Substantia nigra (tissue), 51 donors: ENCODE measurements at places on chromosomes 16 and 17.

DNA sequence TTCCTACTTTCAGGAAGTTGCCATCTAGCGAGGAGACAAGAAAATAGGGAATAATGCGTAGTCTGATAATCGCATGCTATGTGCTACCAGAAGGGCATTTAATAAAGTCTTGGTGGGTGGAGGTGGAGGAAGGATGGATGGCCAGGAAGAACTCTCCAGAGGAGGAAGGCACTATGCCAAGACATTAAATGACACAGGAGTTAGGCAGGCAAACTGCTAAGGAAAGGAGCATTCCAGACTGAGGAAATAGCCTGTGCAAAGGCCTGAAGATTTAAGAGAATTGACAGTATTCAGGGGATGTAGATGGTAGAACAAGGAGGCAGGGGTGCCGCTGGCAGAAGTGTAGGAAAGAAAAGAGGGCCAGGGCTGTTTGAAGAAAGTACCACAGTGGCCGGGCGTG, 19.3 kb upstream of the ARHGAP44 start:
- no peak for DNase-seq

- peak; percentile 52 for DNase-seq
These were observed 15.4 kb upstream of the CTCF start for GRCh38 chr16:67546761-67547422.

DNA sequence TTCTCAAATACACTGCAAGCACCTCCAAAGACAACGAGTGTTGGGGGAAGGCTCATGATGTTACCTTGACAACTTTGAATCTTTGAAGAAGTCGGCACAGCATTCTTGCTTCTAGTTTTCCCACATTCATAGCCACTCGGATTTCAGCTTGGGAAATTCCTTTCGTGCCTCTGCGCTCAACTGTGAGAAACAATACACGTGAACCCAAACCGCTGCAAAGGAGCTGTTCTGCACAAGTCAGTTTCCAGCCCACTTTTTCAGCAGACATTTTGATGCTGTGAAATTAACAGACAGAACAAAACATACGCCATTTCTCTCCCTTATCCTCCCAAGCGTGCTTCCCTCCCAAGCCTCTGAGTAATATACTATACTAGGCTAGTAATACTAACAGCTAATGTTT, 41.2 kb downstream of the GTF3C1 start:
- no peak for DNase-seq

DNA sequence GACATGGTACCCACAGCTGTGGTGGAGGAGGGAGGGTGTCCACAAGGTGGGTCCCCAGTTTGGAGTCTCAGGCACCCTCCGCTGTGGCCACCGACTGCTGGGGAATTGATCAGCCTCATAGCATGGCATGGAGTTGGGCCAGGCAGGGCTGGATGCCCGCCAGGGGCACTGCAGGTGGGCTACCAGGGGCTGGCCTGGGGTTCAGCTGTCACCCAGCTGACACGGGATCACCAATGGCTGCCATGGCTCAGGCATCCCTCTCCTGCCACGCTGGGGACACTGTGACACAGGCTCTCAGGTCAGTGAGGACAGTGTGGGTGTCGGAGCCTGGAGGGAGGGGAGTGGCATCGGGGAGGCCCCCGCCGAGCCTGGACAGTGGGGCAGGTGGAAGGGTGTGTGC, 19.8 kb upstream of the SSTR5 start:
- no peak for DNase-seq

GRCh38 chr17:28579526-28579925, 2.8 kb upstream of the ALDOC start:
- DNase-seq: no peak

GRCh38 chr16:10949424-10949970, 5.1 kb downstream of the CLEC16A start:
- no peak for DNase-seq

GRCh38 chr16:83973581-83974385, 5.7 kb downstream of the NECAB2 start:
- no peak for DNase-seq

DNA sequence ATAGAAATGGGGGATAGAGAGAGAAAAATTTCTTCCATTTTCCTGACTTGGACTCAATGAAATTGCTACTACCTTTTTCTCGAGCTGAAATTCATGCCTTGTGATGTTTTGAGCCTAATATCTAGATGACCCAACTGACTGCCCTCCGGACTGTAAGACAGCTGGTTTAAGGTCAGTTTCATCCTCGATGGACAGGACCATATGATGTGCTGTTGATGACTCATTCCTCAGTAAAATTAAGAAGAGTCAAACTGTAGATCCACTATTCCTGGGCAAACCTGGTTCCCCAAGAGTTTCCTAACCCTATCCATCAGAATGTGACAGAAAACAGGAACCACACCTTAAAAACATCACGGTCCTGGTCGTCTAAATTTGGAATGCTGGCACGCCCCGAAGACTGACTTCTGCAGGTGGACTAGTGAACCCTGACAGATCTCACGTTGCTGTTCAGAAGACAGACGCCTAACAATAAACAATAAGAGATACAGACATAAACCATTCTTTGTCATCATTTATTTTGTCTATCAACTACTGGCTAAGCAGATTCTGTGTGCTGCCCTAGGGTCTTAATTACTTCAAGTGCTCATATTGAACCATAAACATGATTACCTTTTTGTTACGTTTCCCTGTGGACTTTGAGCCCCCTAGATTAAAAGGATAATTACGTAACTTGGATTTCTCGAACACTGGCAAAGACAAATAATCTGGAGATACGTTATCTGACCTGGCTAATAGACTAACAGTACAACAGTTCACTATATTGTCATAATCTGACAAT, 45.1 kb upstream of the NOS2 start:
- no peak for DNase-seq

DNA sequence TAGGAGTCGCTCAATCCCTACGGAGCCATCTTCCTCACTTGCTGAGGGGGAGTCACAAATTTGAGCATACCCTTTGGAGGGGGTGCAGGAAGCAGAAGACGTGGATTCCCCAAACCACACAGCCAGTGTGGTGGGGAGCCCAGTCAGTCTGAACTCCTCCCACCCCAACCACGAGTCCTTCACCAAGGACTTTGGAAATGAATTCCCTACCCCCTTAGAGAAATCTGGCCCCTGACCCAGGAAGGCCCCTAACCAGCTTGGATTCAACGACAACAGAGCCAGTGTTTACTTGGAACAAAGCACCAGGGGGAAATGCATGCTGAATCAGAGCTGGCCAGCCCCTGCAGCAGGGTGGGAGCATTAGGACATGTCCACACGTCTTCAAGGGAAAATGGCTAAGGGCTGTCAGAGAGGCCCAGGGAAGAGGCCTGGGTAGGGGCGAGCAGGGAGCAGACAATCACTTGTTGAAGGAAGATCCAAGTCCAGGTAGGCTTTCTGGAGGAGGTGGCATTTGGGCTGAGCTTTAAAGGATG, 5.5 kb upstream of the TMEM92 start:
- no peak for DNase-seq

GRCh38 chr17:42272162-42272907, 3.9 kb downstream of the STAT5B start:
- DNase-seq: no peak

- no peak for DNase-seq
These were observed 165.3 kb upstream of the ZNF267 start for GRCh38 chr16:31708348-31708747.

GRCh38 chr16:78257376-78257728, 157.9 kb downstream of the WWOX start:
- DNase-seq: no peak

DNA sequence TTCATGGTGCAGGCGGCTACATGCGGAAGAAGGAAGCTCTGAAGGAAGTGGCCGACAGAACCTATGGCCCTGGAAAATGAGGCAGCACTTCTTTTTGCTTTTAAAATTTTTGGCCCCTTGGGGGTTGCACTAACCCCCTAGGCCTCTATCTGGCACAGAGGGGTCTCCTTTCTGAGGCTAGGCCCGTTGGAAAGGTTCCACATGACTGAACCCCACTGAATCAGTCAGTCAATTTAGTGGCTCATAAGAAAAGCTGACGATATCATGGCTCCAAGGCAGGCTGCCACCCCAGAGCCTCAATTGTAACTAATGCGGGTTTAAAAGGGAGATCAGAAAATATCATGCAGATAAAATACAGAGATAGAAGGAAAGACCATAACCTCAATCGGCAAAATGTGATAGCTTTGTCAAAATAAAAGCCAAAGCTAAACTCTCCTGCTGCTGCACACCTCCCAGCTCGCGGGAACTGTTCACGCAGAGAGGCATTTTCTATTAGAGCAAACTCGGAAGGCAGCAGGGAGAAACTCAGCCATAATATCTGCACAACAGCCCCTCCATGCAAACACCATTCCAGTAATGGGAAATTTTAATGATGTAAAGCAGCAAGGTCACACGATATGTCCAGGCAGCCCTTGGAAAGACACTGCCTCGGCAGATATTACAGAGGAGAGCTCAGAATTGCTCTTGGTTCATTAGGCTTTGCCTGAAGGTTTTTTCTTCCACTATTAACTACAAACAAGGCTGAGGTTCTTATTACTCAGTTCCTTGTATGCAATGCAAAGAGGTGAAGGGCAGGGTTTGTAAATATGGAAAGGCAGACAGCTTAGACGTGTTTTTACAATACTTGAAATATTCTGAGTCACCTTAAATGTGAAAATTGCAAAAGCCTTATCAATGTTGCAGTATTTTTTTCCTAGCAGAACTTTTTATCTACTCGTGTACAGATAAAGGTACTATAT, 200.4 kb upstream of the PMFBP1 start:
- no peak for DNase-seq

- no peak for DNase-seq
These were observed 111.9 kb upstream of the TNRC6C start for GRCh38 chr17:77846531-77847085.

GRCh38 chr17:81967533-81968395, 6.8 kb upstream of the NOTUM start:
- DNase-seq: peak; percentile 41

DNA sequence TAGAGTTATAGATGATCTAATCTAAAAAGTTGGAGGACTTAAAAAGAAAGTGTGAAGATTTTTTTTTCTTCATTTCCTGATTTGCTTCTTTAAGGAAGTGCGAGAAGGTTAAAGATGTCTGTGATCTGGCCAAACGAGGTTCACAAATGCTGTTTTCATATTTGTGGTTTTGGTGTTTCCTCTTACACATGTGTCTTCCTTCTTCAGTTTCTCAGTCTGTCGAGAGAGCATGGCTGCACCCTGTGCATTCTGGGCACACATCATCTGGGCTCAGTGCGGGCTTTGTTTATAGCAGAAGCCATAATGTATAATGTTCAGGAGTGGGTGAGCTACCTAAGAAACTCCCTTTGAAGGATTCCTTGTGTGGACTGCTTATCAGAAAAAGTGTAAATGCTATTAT, 260.4 kb upstream of the TBX2 start:
- DNase-seq: no peak

DNA sequence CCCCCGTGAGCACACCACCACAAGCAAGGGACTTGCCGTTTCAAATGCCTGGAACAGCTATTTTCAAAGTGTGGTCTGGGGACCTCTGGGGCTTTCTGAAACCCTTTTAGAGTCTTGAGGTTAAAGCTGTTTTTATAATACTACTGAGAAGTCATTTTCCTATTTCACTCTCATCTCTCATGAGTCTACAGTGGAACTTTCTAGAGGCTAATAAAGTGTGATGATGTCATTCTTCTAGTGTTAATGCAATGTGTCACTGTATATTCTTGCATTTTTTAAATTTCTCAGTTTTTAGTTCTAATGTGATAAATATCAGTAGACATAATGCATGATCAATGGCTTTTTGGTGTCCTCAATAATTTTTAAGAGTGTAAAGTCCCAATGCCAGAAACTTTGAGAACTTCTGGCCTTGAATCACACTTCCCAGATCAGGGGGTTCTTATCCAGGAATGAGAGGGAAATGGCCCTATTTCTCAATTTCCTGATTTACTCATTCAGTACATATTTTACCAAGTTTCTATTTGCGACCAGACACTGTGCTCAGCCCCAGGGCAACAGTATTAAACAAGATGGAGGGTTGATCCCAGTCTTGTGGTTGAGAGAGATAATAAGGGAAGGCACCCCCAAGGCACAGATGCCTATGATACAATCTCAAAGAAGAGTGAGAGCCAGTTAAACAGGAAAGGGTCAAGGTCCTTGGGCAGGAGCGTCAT, 444.0 kb downstream of the HS3ST3B1 start:
- no peak for DNase-seq

DNA sequence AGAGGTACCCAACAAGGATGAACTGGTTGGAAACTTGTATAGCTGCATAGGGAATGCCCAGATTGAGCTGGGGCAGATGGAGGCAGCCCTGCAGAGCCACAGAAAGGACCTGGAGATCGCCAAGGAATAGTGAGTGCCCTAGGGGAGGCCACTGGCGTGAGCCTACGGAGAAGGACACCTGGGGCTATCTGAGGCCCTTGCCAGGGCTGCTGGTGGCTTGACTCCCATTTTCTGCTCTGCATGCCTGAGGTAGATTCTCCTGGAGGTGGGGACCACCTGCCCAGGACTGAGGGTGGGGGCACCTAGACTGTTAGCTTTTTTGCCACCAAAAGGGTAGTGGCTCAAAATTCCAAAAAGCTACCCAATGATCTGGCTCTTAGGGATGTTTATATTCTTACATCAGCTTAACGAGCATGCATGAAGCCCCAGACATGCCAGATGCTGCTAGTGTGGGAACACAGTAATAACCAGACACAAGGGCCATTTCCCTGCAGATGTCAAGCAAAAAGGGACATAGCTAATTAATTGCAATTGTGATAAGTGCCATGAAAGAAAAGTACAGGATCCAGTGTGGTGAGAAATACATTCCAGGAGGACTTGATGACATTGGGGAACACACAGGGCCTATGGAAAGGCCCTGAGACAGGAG, 8.8 kb downstream of the ODAD4 start:
- DNase-seq: no peak

GRCh38 chr16:106623-107324, 28.7 kb downstream of the MPG start:
- no peak for DNase-seq

DNA sequence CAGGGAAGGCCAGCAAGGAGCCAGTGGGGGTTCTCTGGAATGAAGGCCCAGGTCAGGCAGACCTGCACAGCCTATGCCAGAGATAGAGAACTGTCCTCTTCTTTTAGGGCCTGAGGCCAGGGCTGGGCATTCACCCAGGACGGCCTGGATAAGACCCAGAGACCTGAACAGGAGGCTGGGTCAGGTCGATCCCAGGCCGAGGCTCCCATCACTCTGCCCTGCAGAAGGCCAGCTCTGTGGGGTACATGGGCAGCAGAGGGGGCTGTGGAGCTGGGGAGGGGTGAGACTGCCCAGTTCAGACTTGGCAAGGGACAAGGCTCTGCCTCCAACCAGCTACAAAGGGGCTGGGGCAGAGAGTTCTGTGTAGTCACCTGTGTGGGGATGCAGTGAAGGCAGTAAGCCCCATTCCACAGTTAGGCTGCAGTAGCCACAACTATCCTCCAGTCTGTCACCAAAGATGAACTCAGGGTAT, 14.6 kb downstream of the HSD11B2 start:
- no peak for DNase-seq

- no peak for DNase-seq
These were observed 18.2 kb downstream of the IGF2BP1 start for GRCh38 chr17:49015179-49015923.

DNA sequence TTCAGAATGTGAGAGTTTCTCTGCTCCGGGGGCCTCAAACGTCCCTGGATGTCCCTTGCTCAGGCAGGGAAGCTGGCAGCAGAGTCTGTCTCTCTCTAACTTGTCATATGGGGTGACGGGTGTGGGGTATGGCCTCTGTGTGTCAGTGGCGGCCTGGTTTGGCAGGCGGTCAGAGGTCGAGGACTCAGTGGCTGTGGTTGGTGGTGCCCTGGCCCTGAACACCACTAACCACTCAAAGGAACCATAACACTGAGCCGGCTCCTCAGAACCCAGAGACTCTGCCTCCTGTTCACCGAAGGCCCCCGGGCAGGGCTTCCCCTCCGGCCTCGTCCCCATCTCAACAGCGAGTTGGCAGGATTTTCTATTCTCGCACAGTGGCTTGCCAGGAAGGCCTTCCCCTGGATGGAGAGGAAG, 677 bp downstream of the P2RX1 start:
- DNase-seq: no peak
